ENCODE measurements at places on chromosomes 3 and 15.

DNA sequence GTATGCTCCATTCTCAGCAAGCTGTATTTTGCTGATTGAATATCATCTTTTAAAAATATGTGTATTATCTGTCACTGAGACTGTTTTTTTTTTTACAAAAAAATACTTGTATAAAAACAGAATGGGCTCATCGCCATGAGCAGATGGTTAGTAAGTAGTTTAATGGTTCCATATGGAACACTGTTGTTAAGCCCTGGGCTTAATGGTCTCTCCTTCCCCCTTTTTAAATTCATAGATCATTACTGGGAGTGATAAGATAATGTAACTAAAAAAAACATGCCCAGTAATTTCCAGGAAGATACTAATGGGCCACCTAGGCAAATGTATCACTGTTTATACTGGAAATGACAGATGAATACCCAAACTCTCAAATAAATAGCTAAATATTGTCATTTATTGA lies 95.3 kb upstream of the TPRG1 start:
- no peak for DNase-seq

DNA sequence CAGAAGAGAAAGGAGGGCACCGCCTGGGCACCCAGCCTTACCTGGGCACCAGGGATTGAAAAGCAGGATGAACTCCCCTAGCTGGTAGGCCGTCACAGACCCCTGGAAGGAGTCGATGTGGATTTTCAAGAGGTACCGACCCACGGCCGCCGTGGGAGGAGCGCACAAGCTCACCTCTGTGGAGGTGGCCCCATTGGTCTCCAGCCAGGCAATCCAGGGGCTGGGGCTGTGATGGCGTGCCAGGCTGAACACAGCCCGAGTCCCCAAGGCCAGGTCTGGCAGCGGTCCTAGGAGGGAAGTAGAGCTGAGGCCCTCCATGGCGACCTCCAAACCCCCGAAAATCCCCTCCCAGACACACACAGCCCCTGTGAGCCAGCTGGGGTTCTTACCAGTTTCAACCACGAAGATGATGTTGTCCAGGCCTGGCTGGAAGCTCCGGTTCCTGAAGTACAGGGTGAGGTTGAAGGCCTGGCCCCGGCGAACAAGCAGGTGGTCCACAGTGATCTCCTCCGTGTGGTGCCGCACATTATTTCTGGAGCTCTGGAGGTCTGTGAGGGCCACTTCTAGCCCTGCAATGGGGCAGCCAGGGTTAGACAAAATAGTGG lies 6.6 kb downstream of the TGM5 start:
- no peak for DNase-seq

GRCh38 chr3:117035745-117036144 lies 326.2 kb downstream of the TUSC7 start:
- no peak for DNase-seq

GRCh38 chr3:25291481-25291905 lies 136.6 kb upstream of the RARB start:
- DNase-seq = peak; percentile 37

DNA sequence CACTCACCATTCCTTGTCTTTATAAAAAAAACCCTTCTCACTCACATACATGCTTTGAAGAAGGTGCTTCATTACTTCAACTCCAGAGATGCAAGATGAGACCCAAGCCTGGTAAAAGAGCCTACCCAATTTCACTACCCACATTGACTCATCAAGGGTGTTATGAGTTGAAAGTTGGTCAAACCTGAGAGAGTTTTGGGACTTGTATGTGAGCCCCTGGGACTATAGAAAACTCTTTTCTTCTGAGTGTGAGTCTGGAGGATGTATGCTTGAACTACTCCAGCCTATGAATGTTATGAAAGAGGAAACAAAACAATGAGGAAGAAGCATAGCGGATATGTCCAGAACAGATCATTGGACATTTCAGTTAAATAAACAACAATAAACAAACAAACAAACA lies 106.5 kb upstream of the SATB1 start:
- no peak for DNase-seq

- no peak for DNase-seq
Measured at GRCh38 chr15:73928241-73928579, 1.9 kb downstream of the LOXL1 start.

DNA sequence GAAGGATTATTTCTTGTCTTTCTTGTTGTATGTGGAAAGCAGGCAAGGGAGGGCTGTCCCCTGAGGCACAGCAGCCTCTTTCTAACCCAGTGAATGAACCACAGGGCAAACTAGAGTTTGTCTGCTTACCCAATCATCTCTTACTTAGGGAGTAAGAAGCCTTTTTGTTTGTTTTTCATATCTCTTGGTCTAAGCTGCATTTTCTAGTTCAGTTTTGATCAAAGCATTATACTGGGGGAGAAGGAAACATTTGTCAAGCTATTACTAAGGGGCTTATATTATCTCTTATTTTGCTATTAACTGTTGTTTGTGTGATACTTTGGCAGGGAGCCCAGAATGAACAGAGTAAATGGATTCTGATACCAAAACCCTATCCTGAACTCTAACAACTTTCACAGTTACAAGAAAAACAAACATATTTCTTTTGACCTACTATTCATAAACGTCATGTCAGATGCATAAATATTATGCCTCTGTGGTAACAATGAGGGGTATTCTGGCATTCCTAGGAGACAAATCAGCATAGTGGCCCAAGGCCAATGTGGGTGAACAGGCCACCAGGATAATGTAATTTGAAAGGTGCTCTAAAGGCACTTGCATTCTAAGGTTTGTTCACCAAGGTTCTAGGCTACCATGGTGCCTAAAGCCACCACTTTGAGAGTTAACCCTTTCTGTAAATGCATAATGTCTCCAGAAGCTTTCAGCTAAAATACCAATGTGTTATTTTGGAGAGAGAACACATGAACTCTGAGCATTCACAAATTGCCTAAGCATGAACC lies 271.6 kb upstream of the ZPLD1 start:
- DNase-seq = peak; percentile 52

- DNase-seq = no peak
Measured at GRCh38 chr3:25468866-25469319, 40.8 kb downstream of the RARB start.

GRCh38 chr3:53293867-53294266 lies 38.0 kb upstream of the TKT start:
- no peak for DNase-seq

- no peak for DNase-seq
Measured at GRCh38 chr15:78049691-78050440, 27.6 kb downstream of the TBC1D2B start.

DNA sequence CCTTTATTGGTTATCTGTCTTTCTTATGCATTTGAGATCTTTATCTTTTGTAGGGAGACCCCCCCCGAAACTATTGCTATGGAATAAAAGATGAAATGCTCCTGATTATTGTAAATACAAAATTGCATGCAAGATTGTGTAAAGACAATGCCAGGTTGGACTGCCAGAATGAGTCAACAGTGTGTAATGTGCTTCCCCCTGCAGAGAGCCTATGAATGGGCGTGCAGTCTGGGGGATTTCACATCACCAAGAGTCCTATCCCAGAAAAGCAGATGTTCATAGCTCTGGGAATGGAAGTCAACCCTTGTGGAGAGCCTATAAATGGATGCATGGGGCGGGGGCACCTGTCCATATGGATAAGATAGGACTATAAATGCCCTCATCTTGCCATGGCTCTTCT lies 584.3 kb downstream of the NSUN3 start:
- DNase-seq = no peak

DNA sequence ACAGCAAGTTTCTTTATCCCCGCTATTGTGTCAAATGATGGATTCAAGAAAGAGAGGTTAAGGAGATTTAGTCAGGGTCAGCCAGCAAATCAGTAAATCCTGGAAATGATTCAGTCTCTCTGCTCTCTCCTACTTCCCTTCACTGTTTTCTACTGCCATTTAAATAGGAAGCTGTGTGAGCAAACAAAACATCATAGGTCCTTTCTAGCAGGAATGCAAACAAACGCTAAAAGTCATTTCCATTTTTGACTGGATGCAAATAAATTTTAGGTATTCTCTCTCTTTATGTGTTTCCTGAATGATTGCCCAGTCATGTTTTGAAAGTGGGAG lies 299.4 kb upstream of the RORA start:
- no peak for DNase-seq

- no peak for DNase-seq
Measured at GRCh38 chr15:39743611-39744010, 39.0 kb downstream of the FSIP1 start.

DNA sequence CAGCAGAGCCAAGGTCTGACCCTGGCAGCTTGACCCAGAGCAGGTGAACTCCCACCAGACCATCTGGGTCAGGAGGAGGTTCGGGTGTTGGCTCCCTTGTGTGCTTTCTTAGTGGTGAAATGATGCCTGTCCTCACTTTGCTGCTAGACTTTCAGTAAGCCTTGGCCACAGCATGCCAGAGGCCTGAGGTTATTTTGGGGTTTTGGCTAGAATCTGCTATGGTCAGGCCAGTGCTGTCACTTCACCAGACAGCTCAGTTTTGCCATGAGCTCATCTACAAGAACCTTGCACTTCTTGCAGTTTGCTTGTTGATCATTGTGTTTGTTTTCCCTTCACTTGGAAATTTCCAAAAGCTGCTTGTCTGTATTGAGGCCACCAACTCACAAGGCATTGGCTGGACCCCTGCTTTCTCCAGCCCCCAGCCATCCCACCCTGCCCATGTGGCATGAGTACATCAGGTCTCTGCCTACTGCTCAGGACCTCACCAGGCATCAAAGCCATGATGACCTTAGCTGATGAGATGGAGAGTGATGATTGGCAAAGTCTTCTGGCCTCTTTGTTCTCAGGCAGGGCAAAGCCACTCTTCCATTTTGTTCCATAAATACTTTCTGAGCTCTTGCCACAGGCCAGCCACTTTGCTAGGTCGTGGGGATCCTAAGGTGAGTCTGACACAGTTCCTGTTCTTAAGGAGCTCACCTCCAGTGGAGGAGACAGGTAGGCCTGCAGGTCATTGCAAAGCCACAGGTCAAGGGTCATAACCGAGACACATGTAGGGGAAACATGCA lies 122.6 kb downstream of the ARNT2 start:
- no peak for DNase-seq

- DNase-seq = no peak
Measured at GRCh38 chr15:99369196-99369595, 117.9 kb downstream of the LRRC28 start.

- no peak for DNase-seq
Measured at GRCh38 chr15:75364881-75365280, 3.5 kb downstream of the MAN2C1 start.

GRCh38 chr3:40895109-40895508 lies 304.2 kb upstream of the CTNNB1 start:
- DNase-seq = no peak

DNA sequence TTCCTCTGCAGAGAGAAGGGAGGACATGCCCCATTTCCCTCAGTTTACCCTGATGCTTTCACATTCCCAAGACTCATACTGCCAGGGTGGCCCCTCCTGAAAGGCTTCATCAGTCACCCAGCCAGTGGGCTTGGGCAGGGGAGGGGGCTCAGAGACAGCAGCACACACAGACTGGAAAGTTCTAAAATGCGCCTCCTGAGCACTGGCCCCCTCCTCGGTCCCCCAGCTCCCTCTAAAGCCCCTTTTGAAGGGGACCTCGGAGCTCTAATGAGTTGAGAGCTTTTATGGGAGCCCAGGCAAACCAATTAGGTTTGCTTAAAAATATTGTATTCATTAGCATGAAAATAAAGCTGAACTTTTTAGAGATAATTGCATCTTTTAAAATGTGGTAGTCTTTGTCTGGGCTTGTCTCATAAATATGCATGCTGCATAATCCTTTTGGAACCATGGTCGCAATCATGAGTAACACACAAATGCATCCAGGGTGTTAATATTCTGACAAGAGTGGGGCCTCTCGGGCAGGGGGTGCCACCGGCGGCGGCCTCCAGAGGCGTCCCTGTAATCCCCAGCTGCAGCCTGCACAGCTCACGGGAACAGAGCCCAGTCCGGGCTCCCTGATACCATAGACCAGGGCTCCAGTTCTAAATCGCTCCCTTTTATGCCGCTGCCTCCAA lies 78.5 kb downstream of the RPLP1 start:
- no peak for DNase-seq

DNA sequence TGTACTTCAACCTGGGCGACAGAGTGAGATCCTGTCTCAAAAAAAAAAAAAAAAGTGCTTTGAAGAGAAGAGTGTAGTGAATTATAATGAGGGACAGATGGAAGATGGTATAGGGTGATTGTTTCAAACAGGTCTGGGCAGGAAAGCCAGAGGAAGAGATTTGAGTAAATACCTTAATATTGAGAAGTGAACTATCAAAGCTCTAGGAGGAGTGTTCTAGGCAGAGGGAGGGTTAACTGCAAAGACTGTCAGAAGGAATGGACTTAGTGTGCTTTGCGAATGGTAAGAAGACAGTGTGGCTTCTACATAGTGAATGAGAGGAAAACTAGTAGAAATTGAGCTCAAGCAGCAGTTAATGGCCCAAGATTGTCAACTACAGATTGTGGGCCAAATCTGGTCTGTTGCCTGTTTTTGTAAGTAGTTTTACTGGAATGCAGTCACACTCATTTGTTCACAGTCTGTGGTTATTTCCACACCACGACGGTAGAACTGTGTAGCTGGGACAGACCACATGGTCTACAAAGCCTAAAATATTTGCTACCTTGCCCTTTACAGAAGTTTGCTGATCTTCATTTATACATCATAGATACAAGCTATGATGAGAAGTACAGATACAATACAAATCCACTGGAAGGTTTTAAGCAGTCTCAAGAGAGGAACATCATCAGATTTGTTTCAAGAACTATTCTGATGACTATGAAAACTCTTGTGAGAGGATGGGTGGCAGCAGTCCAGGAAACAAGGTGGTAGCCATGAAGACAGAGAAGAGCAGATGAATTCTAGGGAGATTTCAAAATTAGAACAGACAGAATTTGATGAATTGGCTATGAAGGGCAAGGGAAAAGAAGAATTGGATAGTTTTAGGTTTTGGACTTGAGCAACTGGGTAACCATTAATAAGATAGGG lies 16.5 kb upstream of the USP50 start:
- no peak for DNase-seq

- DNase-seq = no peak
Measured at GRCh38 chr3:12532182-12532581, 13.1 kb downstream of the MKRN2OS start.

- DNase-seq = no peak
Measured at GRCh38 chr3:54950391-54951003, 22.6 kb upstream of the LRTM1 start.

GRCh38 chr3:171801738-171802589 lies 8.3 kb downstream of the PLD1 start:
- DNase-seq = no peak

DNA sequence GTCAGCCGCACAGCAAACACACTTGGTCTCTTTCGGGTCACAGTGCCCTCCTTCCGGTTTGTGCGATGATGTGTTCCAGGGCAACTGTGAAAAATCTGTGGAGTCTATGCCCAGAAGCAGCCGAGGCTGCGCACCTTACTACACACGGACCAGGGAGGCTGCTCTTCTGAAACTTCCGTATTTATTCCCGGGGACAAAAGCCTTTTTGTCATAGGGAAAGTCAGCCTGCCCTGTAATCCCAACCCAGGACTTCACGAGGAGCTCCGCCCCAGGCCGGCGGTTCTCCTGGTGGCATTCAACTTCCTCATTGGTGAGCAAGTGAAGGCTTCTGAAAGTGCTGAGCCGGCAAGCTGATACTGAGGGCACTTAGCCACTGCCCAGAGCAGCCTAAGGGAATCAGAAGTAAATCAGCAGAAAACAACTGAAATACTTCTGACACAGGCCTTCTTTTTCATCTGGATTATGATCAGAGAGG lies 126.5 kb downstream of the FMN1 start:
- no peak for DNase-seq

GRCh38 chr3:67916353-67916752 lies 261.9 kb upstream of the SUCLG2 start:
- no peak for DNase-seq

Measured in renal cortex interstitium (tissue), 15 donors.